ENCODE measurements at places on chromosomes 12 and 14.

- DNase-seq = no peak
Measured at GRCh38 chr12:132547205-132547740, 57.3 kb downstream of the FBRSL1 start.

GRCh38 chr12:66500841-66501240 is 178.0 kb downstream of the GRIP1 start:
- no peak for DNase-seq

DNA sequence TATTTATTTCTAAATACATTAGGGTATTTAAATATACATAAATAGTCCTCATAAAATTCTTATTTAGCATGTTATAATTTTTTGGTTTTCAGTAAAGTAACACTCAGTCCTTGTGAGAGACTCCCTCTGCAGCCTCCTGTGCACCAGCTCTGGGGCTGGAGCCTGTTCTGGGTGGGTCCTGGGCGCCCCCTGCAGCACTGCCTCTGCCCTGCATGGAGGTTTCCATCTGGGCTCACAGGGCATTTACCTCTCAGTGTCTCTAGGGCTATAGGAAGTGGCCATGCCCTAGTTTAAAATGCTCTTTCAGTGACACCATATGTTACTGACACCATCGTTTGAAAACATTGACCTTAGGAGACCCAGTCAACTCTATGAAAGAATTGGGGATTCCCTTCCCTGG is 1155.2 kb downstream of the TMEM121 start:
- no peak for DNase-seq

DNA sequence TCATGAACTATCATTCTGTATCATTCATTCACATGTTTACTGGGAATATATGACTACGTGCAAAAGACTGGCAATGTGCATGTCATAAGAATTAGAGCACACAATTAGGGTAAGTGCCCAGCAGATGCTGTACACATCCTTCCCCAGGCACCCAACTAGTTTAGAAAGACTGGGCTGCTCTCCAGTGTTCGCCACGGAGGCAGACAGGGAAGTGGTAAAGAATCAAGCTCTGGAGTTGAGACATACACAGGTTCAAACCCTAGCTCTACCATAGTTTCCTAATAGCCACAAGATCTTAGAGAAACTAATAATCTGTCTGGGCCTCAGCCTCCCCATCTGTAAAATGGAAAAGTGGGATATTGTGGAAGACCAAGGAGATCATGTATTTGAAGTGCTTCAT is 6.8 kb downstream of the TMCC3 start:
- no peak for DNase-seq

DNA sequence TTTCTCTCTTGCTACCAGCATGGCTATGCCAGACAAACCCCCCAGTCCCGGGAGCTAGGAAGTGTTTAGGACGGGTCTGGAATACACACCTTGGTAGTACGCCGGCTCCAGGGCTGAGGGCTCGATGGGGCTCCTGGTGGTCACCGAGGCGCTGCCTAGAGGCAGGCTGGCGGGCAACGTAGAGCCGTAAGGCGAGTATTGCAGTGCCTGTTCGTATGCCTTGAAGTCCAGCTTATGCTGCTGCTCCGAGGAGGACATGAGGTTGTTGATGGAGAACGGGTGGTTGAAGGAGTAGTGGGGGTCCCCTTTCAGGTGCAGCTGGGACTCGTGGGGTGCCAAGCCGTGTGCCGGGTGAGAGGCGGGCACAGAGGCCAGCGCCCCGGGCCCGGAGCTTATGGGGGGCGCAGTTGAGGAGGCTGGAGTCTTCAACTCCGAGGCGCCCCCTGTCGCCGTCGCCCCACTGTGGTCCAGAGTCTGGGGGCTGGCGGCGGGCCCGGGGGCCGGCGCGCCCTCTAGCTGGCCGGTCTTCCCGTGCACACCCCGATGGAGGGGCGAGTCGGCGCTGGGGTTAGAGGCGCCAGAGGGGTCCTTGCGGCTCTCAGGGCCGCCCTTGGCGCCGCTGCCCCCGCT is 3.6 kb downstream of the FOXA1 start:
- no peak for DNase-seq

GRCh38 chr12:12704593-12705230 is 8.7 kb upstream of the GPR19 start:
- peak; percentile 84 for DNase-seq

DNA sequence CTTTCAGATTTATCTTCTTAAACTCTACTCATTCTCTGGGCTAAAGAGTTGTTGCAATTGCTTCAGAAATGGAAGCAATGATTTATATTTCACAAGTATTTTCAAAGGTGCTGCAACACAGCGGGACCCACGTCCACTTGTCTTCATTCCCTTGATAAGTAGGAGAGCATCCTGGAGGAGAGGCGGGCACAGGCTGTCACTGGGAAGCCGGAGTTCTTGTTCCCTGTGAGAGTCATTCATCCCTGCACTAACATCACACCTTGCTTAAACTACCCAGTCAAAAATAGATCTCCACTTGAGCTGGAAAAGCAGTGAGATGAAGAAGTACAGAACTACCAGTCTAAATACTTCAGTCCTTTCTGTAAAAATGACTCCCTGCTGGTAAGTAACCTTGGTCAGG is 160.5 kb upstream of the RASSF8 start:
- no peak for DNase-seq

DNA sequence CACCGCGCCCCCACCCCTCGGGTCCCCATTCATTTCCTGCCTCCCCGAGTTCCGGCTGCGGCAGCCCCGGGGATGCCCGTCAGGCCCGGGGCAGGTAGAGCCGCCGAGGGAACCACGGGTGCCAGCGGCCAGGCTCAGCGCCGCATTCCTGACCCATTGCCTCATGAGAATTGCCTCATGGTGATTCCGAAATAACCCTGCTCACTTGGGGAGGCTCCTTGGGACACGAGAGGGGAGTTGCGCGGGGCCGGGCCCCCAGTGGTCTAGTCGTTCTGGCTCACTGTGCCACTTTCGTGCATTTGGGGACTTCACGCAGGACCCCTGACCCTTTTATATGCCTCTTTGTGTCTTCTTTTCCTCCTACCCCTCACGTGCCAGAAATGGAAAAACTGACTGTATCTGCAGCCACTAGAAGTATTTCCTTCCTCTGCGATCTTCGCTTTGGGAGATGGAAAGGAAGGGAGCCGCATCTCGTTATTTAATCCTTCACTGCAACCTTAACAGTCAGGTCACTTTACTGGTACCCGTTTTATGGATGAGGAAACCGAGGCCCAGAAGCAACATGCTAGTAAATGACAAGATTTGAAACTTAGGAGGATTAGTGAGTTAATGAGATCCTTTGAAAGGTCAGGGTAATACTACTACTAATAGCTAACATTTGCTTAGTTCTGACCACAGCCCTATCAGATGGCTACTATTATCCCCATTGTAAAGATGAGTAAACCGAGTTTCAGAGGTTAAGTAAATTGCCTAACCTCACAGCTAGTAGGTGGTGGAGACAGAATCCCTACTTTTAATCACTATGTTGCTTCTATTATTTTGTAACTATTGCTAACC is 768 bp downstream of the PTPN11 start:
- DNase-seq = no peak

- DNase-seq = peak; percentile 30
Measured at GRCh38 chr12:120228291-120229070, 27.6 kb upstream of the RPLP0 start.

DNA sequence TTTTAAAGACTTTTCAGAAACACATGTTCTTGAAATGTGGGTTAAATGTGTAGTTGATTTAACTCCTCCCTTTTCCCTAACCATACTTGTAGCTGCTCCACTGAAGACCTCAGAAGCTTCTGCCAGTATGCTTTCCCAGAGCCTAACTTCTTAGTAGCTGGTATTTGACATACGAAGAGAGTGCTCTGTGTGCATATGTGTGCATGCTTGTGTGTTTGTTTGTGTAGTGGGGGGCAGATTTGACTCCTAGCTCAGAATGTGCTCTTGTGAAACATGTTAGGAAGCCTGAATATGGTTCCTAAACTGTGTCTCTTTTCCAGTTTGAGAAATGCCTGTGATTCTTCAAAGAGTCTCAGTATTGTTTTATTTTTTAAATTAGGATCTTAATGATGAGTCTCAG is 420.4 kb downstream of the PCNX1 start:
- no peak for DNase-seq

- DNase-seq = no peak
Measured at GRCh38 chr12:109773384-109774011, 59.7 kb downstream of the TRPV4 start.

DNA sequence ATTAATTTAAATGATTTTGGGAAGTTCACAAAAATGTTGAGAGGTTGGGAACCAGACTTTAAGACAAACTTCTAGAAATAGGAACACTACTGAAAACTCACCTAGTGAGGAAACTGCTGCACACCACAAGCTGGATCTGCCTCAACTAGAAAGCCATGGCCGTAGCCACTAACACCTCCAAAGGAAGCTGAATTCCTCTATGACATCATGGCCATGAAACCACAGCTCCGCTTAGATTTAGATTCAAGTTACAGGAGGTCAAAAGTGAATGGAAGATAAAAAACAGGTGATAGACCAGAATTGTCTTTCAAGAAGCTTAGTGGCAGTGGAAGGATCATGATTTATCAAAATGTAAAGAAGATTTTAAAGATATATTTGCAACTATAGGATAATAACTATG is 208.8 kb upstream of the ALG10 start:
- DNase-seq = no peak

DNA sequence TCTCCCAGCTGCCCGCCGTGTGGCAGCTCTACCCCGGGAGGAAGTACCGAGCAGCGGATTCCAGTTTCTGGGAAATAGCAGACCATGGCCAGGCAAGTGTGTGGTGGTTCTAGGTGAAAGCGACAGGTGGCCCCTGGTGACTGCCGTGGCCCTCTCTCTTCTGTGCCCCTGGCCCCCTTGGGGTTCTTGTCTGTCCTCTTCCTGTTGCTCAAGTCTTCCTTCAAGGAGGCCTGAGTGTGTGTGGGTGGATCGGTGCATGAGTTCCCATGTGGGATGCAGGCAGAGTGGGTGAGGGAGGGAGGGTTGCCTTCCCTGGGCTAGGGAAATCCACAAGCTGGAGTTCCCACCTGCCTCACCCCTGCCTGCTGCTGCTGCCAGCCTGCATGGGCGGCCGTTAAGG is 4.6 kb downstream of the TCL1B start:
- no peak for DNase-seq

DNA sequence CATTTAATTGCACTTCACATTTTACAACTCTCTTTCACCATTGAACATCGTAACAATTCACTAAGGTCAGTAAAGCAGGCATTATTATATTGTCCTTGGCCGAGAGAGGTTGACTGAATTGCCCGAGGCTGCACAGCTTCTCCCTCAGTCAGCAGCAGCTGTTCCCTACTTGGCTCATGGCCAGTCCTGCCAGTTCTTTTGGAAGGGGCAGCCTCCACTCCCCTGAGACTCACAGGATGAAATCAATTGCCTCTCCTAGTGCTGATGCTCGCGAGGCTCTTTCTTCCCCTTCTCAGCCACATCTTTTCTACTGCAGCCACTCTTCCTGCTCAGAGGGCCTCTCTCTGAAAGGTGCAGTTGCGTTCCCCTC is 79.9 kb upstream of the KCNA1 start:
- DNase-seq = no peak

DNA sequence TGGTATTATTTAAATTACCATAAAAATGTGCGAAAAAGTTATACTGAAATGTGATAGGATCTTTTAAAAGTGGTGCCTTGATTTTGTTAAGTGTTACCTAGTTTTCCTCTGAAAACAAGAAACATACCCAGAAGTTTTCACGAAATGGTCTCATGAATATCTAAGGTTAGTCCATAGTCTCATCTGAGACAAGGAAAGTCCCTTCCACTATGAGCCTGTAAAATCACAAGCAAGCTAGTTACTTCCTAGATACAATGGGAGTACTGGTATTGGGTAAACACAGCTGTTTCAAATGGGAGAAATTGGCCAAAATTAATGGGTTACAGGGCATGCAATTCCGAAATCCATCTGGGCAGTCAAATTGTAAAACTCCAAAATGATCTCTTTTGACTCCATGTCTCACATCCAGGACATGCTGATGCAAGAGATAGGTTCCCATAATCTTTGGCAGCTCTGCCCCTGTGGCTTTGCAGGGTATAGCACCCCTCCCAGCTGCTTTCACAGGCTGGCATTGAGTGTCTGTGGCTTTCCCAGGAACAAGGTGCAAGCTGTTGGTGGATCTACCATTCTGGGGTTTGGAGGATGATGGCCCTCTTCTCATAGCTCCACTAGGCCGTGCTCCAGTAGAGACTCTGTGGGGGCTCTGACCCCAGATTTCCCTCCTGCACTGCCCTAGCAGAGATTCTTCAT is 271.4 kb downstream of the NAV3 start:
- DNase-seq = no peak

GRCh38 chr12:50948798-50949197 is 3.5 kb upstream of the HIGD1C start:
- DNase-seq = no peak

- no peak for DNase-seq
Measured at GRCh38 chr14:61298824-61299223, 17.7 kb upstream of the TMEM30B start.

All from NCI-H2081 treated with DMSO at 0.1 percent for 48 hours (cell line).